ENCODE measurements at places on chromosomes 4 and X.

DNA sequence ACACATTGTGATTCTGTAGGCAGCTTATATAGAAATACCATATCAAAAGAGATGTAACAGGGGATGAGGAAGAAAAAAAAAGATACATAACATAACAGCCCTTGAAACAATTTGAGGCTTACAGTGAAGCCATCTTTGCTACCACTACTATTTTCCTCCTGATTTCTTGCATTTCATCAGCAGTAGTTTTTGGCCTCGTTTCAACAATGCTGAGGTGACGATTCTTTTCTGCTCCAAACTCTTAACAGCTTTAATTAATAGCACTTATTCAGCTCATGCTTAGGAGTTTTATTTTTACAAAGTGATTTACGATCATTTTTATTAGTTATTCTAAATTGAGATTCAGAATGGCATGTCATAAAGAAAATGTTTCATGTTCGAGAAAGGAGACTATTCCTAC lies 163.2 kb downstream of the DCK start:
- no peak for DNase-seq

DNA sequence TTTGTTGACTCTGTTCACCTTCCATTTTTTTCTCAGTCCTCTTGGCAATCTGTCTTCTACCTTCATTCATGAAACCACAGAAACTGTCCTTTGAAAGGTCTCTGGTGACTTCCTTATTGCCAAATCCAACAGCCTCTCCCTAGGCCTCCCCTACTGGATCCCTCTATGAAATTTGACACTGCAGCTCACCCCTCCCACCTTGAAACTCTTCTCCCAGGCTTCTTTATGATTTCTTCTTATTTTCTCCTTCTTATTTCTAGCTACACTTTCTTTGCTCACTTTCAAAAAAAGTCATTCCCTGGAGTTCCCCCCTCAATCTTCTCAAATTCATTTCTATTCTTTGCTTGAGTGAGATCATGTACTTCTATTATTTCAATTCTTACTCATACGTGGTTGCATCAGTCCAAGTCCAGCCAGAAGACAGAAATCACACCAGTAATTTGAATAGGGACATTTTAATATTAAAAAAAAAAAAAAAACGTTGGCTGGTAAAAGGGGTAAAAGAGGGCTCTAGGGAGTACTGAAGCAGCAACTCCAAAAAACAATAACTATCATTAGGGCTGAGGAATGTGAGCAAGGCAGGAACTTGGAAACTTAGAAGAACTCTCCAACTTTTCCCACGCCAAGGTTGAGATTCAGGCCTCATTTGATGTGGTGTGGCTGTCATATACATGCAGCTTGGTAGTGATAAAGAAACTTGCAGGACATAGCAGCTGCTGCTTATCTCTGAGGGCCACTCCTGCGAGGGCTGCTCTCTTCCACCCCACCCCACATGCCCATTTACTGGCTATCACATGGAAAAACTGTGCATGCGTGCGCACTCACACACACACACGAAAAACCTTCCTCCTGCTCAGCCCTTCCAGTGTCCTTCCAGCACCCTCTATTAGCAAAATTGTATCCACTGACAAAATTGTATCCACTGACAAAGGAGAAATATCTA lies 169.8 kb upstream of the GALNT7 start:
- peak; percentile 21 for DNase-seq

GRCh38 chr4:110641218-110641617 lies 18.3 kb upstream of the PITX2 start:
- no peak for DNase-seq

GRCh38 chr4:14908635-14909034 lies 93.6 kb upstream of the CPEB2 start:
- DNase-seq: no peak

DNA sequence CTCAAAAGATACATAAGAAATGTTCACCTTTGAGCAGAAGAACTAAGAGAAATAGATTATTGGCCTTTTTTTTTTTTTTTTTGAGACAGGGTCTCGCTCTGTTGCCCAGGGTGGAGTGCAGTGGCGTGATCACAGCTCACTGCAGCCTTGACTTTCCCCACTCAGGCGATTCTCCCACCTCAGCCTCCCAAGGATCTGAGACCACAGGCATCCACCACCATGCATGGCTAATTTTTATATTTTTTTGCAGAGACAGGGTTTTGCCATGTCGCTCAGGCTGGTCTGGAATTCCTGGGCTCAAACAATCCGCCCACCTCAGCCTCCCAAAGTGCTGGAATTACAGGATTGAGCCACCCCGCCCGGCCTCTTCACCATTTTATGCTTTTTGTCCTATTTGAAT lies 2.9 kb upstream of the TLR6 start:
- no peak for DNase-seq

GRCh38 chr4:15065516-15065915 lies 63.2 kb downstream of the CPEB2 start:
- no peak for DNase-seq

DNA sequence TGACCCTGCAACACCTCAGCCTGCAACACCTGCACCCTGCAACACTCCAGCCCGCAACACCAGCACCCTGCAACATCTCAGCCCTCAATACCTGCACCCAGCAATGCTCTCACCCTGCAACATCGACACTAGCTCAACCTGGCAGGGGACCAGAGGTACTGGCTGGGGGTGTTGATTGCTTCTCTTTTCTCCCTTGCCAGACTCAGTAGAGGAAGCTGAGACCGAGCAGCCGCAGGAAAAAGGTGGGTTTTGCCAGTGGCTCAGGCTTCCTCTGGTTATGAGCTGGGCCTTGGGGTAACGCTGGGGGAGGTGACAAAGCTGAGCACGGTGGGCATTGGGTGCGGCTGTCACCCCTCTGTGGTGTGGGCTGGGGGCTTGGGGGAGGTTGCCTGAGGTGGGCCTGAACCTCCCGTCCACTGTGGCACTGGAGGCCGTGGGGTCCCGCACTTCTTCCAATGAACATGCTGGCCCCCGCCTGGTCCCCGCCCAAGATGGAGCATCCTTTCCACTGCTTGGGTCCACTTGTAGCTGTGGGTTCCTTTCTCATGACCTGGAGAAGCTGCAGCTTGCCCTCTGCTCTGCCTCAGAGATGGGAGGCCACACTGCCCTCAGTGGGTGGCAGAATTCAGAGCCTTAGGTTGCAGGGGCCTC lies 26.0 kb downstream of the SH3TC1 start:
- DNase-seq: no peak

Data from NCI-H1417 (cell line).